ENCODE measurements at places on chromosomes 11 and 22. TPM values are rescaled to one million over a fixed set of nuclear protein-coding genes. Genes with fewer than 3 reads are reported as not detected.

Gene YPEL4
- 2.4 TPM for total RNA-seq

DNA sequence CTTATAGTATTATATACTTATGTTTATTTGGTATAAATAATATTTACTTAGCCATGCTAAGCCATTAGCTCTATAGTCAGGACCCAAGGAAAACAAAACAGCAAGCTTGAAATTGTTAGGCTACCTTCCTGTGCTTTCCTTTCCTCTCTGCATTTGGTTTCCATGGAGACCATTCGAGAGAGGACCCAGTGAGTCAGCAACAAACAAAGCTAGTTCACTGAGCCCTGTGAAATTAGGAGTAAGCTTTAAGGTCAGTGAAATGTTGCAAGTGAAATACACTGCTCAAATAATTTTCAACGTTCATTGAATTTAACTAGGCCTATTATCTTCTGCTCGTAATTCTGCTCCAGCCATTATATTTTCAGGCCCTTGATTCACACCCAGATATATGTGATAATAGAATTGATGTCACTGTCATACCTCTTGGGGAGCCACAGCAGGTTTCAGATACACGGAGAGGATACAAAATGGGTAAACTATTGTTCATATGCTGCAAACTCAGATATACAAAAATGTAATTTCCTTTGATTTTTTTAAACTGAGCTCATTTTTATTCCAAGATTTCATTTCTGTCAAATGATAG, 9.1 kb upstream of the OR10D3 start:
- no peak overlapping the region for H3K27ac ChIP-seq
- H3K4me1 ChIP-seq: no peaks in the 10 kb centered on the region
- H3K36me3 ChIP-seq: no peaks in the 10 kb centered on the region
- no peak for DNase-seq
- no peaks in the 10 kb centered on the region for H3K27me3 ChIP-seq
- no peak overlapping the region for H3K4me3 ChIP-seq

Gene WBP2NL
- 2.8 TPM for total RNA-seq

Gene NRXN2
- total RNA-seq: not detected

DNA sequence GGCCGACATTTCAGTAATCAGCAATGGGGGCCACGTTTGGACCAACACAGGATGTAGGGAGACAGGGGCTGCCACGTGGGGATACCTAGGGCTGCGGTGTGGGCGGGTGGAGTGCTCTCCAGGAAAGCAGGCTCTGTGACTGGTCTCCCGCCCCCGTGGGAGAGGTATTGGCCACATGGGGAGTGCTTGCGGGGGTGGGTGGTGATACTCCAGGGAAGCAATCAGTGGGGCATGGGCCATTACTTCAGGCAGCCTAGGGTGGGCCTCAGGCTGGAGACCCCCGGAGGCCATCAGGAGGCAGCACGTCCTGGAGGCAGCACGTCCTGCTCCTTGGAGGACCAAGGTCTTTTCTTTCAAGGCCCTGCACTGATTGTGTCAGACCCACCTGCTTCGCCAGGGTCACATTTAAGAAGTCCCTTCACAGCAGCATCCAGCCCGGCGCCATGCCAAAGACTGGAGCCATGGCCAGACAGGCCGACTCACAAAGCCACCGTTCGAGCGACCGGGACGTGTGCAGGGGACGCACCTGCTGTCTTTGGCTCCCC, 3.0 kb upstream of the MUC2 start:
- DNase-seq: no peak
- no peak overlapping the region for H3K27ac ChIP-seq
- H3K4me3 ChIP-seq: no peak overlapping the region
- no peaks in the 10 kb centered on the region for H3K4me1 ChIP-seq

DNA sequence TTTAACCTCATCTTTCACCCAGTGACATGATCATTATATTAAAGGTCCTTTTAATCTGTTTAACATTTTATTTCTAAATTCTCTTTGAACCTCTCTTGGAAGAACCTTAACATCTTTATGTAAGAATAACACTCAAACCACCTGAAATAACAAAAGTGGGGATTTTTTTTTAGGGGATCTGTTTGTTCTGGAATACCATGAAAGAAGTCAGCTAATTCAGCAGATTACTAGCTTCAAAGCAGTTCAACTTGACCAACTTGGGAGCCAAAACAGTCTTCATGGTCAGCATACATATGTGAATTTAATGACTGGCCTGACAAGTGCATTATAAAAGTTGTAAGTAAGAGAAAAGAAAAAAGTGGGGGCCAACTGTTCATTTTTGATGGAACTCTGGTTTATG, 52.3 kb downstream of the CCDC34 start:
- H3K27me3 ChIP-seq: no peaks in the 10 kb centered on the region
- DNase-seq: no peak
- H3K36me3 ChIP-seq: no peaks in the 10 kb centered on the region

DNA sequence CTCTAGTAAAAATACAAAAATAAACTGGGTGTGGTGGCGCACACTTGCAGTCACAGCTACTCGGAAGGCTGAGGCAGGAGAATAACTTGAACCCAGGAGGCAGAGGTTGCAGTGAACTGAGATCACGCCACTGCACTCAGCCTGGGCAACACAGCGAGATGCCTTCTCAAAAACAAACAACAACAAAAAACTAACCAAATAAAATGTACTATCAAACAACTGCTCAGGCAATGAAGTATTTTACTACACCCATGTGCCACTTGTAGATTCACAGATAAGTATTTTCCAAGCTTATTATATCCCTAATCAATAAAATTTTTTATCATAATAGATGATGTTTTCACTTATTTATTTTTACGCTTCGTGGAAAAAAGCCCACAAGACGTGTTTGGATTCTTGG, 924 bp downstream of the C11orf65 start:
- H3K27me3 ChIP-seq: no peaks in the 10 kb centered on the region
- peaks cover 10% of the 10 kb centered on the region for H3K4me1 ChIP-seq
- peak overlapping the region; percentile 95 for H3K27ac ChIP-seq
- peak overlapping the region; percentile 69 for H3K4me3 ChIP-seq

GRCh38 chr11:12017243-12017678, 8.8 kb upstream of the DKK3 start:
- no peak overlapping the region for H3K27ac ChIP-seq
- DNase-seq: no peak
- H3K4me1 ChIP-seq: no peaks in the 10 kb centered on the region
- no peaks in the 10 kb centered on the region for H3K36me3 ChIP-seq

GRCh38 chr22:34943830-34944229, 122.1 kb upstream of the ISX start:
- no peak overlapping the region for H3K27ac ChIP-seq
- H3K4me3 ChIP-seq: no peak overlapping the region
- H3K4me1 ChIP-seq: no peaks in the 10 kb centered on the region
- no peaks in the 10 kb centered on the region for H3K27me3 ChIP-seq

DNA sequence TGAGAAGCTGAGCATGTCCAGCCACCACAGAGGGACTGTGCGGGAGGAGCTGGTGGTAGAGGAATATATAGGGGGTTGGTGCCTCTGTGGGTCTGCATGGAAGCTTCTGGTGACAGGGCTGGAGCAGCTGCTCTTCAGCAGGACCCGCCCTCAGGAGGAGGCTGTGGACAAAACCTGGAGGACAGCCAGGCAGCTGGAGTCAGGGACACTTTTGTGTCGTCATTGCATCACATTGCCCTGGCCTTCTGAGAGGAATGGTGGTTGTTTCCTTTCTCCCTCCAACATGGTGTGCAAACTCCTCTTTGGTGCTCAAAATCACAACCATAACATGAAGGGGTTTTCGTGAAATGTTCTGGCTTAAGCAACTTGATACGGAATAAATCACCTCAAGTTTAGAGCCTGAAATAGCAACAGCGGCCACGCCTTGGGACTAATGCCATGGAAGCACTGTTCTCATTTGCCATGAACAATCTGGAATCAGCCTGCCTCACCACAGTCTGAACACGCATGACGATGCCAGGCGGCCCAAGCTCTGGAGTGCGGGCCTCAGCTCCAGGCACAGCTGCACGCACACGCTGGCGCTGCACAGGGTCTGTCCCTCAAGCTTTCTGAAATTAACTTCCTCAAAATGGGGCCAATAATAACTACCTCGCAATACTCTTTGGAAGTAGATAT, 17.1 kb upstream of the CSRP3 start:
- peaks cover 4% of the 10 kb centered on the region for H3K27me3 ChIP-seq
- no peak overlapping the region for H3K4me3 ChIP-seq
- no peak for DNase-seq
- no peaks in the 10 kb centered on the region for H3K4me1 ChIP-seq

Gene RBFOX2
- 0.93 TPM for total RNA-seq

GRCh38 chr11:114011443-114011842, 36.5 kb downstream of the HTR3A start:
- H3K27me3 ChIP-seq: peaks cover 11% of the 10 kb centered on the region
- DNase-seq: no peak
- no peaks in the 10 kb centered on the region for H3K4me1 ChIP-seq

Gene SOX6
- total RNA-seq: not detected

DNA sequence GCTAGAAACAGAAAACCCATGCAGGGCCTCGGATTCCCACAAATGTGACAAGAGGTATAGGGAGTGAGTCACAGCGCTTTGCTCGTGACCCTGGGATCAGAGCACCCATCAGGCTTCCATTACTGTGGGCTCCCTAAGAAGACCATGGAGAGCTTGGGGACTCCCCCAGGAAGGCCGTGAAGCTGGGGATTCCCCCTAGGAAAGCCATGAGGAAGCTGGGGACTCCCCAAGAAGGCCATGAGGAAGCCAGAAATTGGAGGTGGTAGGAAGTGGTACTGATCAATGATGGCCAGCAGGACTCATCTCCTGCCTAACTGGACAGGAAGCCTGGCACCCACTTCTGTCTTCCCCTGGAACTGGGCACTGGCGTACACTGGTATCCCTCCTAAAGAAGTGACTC, 10.1 kb upstream of the DCPS start:
- H3K4me3 ChIP-seq: no peak overlapping the region
- H3K4me1 ChIP-seq: no peaks in the 10 kb centered on the region
- H3K27ac ChIP-seq: no peak overlapping the region
- DNase-seq: no peak
- H3K27me3 ChIP-seq: no peaks in the 10 kb centered on the region
- H3K36me3 ChIP-seq: peaks cover 5% of the 10 kb centered on the region

GRCh38 chr11:13321431-13321830, 43.8 kb downstream of the BMAL1 start:
- no peak for DNase-seq
- no peaks in the 10 kb centered on the region for H3K27me3 ChIP-seq
- H3K36me3 ChIP-seq: peaks cover 5% of the 10 kb centered on the region
- H3K4me3 ChIP-seq: no peak overlapping the region

- peak overlapping the region; percentile 43 for H3K27ac ChIP-seq
- peaks cover 19% of the 10 kb centered on the region for H3K4me1 ChIP-seq
- peaks cover 7% of the 10 kb centered on the region for H3K36me3 ChIP-seq
- H3K4me3 ChIP-seq: peak overlapping the region; percentile 73
- no peak for DNase-seq
Observed at GRCh38 chr22:23183061-23183698, 2.9 kb downstream of the BCR start.

GRCh38 chr11:34439610-34440198, 970 bp downstream of the CAT start:
- H3K27ac ChIP-seq: peak overlapping the region; percentile 83
- peak overlapping the region; percentile 85 for H3K4me3 ChIP-seq
- no peaks in the 10 kb centered on the region for H3K27me3 ChIP-seq
- no peaks in the 10 kb centered on the region for H3K36me3 ChIP-seq
- H3K4me1 ChIP-seq: peaks cover 20% of the 10 kb centered on the region

Gene NR1H3
- total RNA-seq: 11.7 TPM

GRCh38 chr22:38218661-38219622, 17.1 kb downstream of the MAFF start:
- peaks cover 1% of the 10 kb centered on the region for H3K4me1 ChIP-seq
- no peaks in the 10 kb centered on the region for H3K27me3 ChIP-seq
- H3K4me3 ChIP-seq: no peak overlapping the region
- peaks cover 4% of the 10 kb centered on the region for H3K36me3 ChIP-seq
- H3K27ac ChIP-seq: peak overlapping the region; percentile 74

GRCh38 chr11:85821636-85822035, 10.7 kb upstream of the SYTL2 start:
- no peaks in the 10 kb centered on the region for H3K27me3 ChIP-seq
- H3K4me3 ChIP-seq: no peak overlapping the region
- no peaks in the 10 kb centered on the region for H3K36me3 ChIP-seq
- no peak overlapping the region for H3K27ac ChIP-seq

Gene PGA4
- not detected for total RNA-seq

GRCh38 chr11:21811572-21811971, 381.3 kb upstream of the ANO5 start:
- H3K4me3 ChIP-seq: no peak overlapping the region
- H3K36me3 ChIP-seq: no peaks in the 10 kb centered on the region
- no peaks in the 10 kb centered on the region for H3K4me1 ChIP-seq
- no peaks in the 10 kb centered on the region for H3K27me3 ChIP-seq

Measured in T-cell (primary cell).